Nephron progenitor cell (in vitro differentiated cells): ENCODE measurements at places on chromosomes 1 and 21.
A peak's percentile ranks its signal among the peaks of the same experiment; 100 is the strongest.

DNA sequence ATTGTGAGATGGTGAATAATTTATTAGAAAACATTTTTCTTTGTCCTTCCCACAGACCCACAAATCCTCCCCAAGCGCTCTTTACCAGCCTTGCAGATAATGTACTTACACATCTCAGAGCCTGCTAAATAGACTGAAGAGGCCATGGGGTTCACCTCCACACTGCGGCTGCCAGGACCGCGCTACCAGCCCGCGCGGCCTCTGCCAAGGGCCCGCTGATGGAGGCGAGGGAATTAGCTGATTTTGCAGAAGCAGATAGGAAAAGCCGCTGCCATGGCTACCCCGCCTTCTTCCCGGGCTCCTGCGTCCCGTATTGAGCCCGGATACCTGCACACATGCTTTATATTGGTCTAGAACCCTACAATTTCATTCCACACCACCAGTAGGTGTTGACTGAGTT is 248.0 kb upstream of the FOXD3 start:
- peaks cover 9% of the 10 kb centered on the region for H3K4me1 ChIP-seq
- H3K36me3 ChIP-seq, result no peaks in the 10 kb centered on the region
- no peak for DNase-seq
- no peak overlapping the region for H3K27ac ChIP-seq
- no peak overlapping the region for H3K4me3 ChIP-seq

GRCh38 chr1:55217226-55217986 is 2.2 kb upstream of the USP24 start:
- peak overlapping the region; percentile 4 for H3K4me3 ChIP-seq
- peaks cover 47% of the 10 kb centered on the region for H3K4me1 ChIP-seq
- H3K27me3 ChIP-seq, result peaks cover 15% of the 10 kb centered on the region
- H3K36me3 ChIP-seq, result no peaks in the 10 kb centered on the region
- no peak for DNase-seq

DNA sequence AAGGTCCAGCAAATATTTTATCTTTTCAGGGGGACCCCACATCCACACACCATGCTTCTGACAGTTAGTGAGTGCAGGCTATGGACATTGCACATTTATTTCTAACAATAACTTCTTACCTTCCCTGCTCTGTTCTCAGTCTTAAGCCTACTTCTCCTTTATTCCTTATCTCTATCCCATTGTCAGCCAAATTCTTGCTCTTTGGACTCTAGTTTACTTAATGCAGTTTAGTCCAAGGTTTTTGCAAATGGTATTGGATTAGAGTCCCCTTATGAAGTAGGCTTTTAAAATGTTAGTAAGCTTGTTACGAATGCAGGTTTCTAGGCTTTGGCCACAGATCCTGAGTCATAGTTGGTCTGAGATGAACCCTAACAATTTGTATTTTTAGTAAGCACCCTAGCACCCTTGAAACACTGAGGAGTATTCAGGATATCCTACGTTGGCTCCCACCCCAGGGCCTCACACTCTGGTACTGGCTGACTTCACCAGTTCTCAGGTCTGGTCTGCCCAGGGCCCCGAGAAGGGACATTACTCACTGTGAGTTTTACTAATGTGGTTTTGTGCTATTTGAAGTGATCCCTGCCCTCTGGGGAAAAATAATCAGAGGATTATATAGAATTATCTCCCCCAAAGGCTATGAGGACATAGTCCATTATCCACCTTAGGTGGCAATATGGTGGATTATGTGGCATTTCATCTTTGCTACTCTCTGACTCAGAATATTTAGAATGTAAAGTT is 239.5 kb downstream of the TGFB2 start:
- no peak for DNase-seq
- no peaks in the 10 kb centered on the region for H3K27me3 ChIP-seq
- peaks cover 24% of the 10 kb centered on the region for H3K4me1 ChIP-seq
- H3K36me3 ChIP-seq, result peaks cover 20% of the 10 kb centered on the region

- no peak overlapping the region for H3K4me3 ChIP-seq
- no peaks in the 10 kb centered on the region for H3K27me3 ChIP-seq
- H3K36me3 ChIP-seq, result no peaks in the 10 kb centered on the region
- H3K4me1 ChIP-seq, result no peaks in the 10 kb centered on the region
- no peak for DNase-seq
Measured at GRCh38 chr1:67120855-67121619, 13.7 kb downstream of the C1orf141 start.

DNA sequence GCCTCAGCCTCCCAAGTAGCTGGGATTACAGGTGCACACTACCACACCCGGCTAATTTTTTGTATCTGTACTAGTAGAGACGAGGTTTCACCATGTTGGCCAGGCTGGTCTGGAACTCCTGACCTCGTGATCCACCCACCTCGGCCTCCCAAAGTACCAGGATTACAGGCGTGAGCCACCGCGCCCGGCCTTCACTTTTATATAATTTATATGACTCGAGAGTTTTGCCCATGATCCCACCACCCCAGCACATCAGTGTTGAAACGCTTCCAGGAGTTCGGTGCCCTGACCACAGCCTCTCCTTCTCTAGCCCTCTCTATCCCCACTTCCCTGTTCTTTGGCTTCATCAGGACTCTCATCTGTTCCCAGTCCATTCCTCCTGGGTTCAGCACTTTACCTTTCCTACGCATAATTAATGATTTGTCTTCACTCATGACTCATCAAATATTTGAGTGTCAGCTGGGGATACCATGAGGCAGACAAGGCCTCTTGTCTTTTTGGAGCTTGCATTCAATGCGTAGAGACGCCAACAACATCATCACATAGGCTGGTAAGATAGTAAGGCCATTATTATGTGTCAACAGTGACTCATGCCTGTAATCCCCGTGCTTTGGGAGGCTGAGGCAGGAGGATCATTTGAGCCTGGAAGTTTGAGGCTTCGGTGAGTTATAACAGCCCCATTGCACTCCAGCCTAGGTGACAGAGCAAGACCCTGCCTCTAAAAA is 1.4 kb downstream of the PMF1 start:
- peaks cover 29% of the 10 kb centered on the region for H3K36me3 ChIP-seq
- no peaks in the 10 kb centered on the region for H3K27me3 ChIP-seq
- no peak for DNase-seq

GRCh38 chr1:110465038-110465813 is 14.3 kb downstream of the PROK1 start:
- H3K36me3 ChIP-seq, result no peaks in the 10 kb centered on the region
- DNase-seq, result no peak
- no peak overlapping the region for H3K4me3 ChIP-seq
- no peak overlapping the region for H3K27ac ChIP-seq
- H3K4me1 ChIP-seq, result no peaks in the 10 kb centered on the region

GRCh38 chr1:211305044-211305443 is 21.6 kb upstream of the TRAF5 start:
- no peak overlapping the region for H3K4me3 ChIP-seq
- no peaks in the 10 kb centered on the region for H3K27me3 ChIP-seq
- H3K4me1 ChIP-seq, result no peaks in the 10 kb centered on the region
- peaks cover 56% of the 10 kb centered on the region for H3K36me3 ChIP-seq

- no peak for DNase-seq
- peaks cover 6% of the 10 kb centered on the region for H3K27me3 ChIP-seq
- H3K4me1 ChIP-seq, result peaks cover 58% of the 10 kb centered on the region
- no peak overlapping the region for H3K27ac ChIP-seq
Measured at GRCh38 chr1:223261914-223262313, 102.1 kb downstream of the SUSD4 start.

DNA sequence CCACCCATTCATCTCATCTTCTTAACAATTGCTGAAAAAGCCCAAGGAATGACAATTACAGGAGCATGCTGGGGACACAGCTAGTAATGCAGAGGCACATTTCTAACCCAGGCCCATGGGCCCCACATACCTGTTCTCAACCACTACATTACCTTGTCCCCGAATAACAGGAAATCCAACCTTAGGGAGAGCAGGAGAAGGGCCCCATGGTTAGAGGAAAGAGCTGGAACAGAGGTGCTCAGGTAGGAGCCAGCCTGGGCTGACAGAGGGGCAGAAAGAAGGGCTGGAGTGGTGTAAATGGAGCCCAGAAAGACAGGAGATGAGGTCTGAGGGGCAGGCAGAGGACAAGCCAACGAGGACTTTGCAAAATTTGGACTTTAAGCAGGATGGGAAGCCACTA is 11.4 kb upstream of the S100A8 start:
- no peak overlapping the region for H3K4me3 ChIP-seq
- no peak overlapping the region for H3K27ac ChIP-seq
- no peak for DNase-seq
- H3K27me3 ChIP-seq, result peaks cover 13% of the 10 kb centered on the region

- H3K27me3 ChIP-seq, result peaks cover 87% of the 10 kb centered on the region
- no peak overlapping the region for H3K4me3 ChIP-seq
- H3K27ac ChIP-seq, result no peak overlapping the region
- DNase-seq, result peak; percentile 50
- H3K4me1 ChIP-seq, result no peaks in the 10 kb centered on the region
- H3K36me3 ChIP-seq, result no peaks in the 10 kb centered on the region
Measured at GRCh38 chr1:204826970-204827369, 43.7 kb upstream of the NFASC start.

- no peaks in the 10 kb centered on the region for H3K4me1 ChIP-seq
- H3K27me3 ChIP-seq, result no peaks in the 10 kb centered on the region
- H3K4me3 ChIP-seq, result no peak overlapping the region
- no peak overlapping the region for H3K27ac ChIP-seq
- no peak for DNase-seq
Measured at GRCh38 chr21:27220416-27220815, 253.5 kb upstream of the ADAMTS5 start.

GRCh38 chr1:215794156-215794555 is 227.1 kb downstream of the KCTD3 start:
- H3K27me3 ChIP-seq, result no peaks in the 10 kb centered on the region
- no peak overlapping the region for H3K4me3 ChIP-seq
- H3K27ac ChIP-seq, result peak overlapping the region; percentile 5
- peaks cover 5% of the 10 kb centered on the region for H3K4me1 ChIP-seq
- no peak for DNase-seq
- H3K36me3 ChIP-seq, result no peaks in the 10 kb centered on the region

GRCh38 chr1:44828003-44828651 is 14.9 kb downstream of the PTCH2 start:
- peak overlapping the region; percentile 83 for H3K27ac ChIP-seq
- H3K4me1 ChIP-seq, result peaks cover 28% of the 10 kb centered on the region
- DNase-seq, result no peak
- no peak overlapping the region for H3K4me3 ChIP-seq
- H3K36me3 ChIP-seq, result no peaks in the 10 kb centered on the region

DNA sequence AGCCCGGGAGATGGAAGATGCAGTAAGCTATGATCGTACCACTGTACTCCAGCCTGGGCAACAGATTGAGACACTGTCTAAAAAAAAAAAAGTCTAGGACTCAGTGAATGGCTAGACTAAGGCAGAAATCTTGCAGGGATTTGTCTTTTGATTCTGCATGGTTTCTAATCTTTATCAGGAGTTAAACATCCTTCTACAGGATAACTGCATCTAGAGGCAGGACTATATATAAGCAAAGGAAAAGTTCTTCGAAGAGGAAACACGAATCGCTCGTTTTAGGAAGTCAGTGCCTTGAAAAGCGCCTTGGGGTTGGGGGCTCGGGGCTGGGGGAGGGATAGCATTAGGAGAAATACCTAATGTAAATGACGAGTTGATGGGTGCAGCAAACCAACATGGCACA is 602 bp upstream of the UFC1 start:
- no peak overlapping the region for H3K27ac ChIP-seq
- no peak for DNase-seq
- peaks cover 41% of the 10 kb centered on the region for H3K4me1 ChIP-seq
- peaks cover 31% of the 10 kb centered on the region for H3K36me3 ChIP-seq
- peak overlapping the region; percentile 100 for H3K4me3 ChIP-seq

GRCh38 chr1:162704673-162705424 is 72.6 kb downstream of the DDR2 start:
- H3K4me3 ChIP-seq, result no peak overlapping the region
- H3K4me1 ChIP-seq, result peaks cover 11% of the 10 kb centered on the region
- H3K27me3 ChIP-seq, result no peaks in the 10 kb centered on the region

GRCh38 chr1:169680377-169681019 is 30.9 kb downstream of the SELL start:
- no peak overlapping the region for H3K4me3 ChIP-seq
- H3K27me3 ChIP-seq, result peaks cover 10% of the 10 kb centered on the region
- H3K4me1 ChIP-seq, result peaks cover 24% of the 10 kb centered on the region
- no peak overlapping the region for H3K27ac ChIP-seq

DNA sequence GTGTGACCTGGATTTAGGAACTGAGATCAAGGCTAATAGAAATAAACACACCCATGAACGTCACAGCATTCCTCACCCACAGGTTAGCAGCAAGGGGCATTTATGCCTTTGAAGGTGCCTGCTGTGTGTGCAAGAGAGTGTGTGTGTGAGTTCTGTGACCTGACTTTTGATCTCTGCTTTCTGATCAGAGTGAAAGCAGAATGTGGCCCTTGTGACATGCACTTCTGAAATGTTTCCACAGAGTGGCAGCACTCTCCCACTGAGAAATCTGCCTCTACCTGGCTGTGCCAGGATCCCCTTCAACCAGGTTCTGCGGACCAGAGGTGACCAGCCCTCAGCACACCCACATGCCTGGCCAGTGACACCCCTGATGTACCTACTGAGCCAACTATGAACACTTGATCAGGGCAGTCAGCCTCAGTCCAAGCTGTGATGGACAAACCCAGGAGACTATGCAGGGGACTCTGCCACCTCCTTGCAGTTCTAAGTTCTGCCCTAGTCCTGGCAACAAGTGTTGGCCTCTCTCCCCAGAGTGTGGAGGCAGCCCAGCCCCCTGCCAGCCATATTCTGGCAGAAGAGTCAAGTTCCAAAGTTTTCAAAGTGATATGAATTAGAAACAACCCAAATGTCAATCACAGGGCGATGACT is 41.0 kb downstream of the RXRG start:
- H3K36me3 ChIP-seq, result no peaks in the 10 kb centered on the region
- no peak overlapping the region for H3K4me3 ChIP-seq
- peak; percentile 50 for DNase-seq
- H3K4me1 ChIP-seq, result peaks cover 5% of the 10 kb centered on the region
- no peak overlapping the region for H3K27ac ChIP-seq

DNA sequence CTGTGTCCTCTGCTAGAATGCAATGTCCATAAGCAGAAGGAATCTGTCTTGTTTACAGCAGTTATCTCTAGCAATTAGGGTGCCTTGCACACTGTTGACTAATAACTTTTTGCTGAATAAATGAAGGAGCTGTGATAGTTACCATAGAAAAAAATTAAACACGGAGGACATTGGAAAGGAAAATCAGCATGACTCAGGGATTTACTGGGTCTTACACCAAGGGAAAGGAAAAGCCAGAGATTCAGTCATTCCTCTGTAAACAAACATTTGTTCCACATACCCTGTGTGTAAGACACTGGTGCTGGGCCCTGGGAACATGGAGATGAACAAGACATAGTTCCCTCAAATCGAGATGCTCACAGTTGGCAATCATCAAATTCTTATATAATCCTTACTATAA is 183.3 kb downstream of the PTGER3 start:
- no peak overlapping the region for H3K27ac ChIP-seq
- H3K27me3 ChIP-seq, result peaks cover 4% of the 10 kb centered on the region
- DNase-seq, result no peak
- H3K36me3 ChIP-seq, result no peaks in the 10 kb centered on the region
- no peaks in the 10 kb centered on the region for H3K4me1 ChIP-seq
